ENCODE measurements at places on chromosomes 3 and 15. TPM values are rescaled to one million over a fixed set of nuclear protein-coding genes. Genes with fewer than 3 reads are reported as not detected.

WDR93 gene
- not detected for total RNA-seq

GRCh38 chr15:63469190-63469589, 35.2 kb upstream of the USP3 start:
- no peak for DNase-seq

DNA sequence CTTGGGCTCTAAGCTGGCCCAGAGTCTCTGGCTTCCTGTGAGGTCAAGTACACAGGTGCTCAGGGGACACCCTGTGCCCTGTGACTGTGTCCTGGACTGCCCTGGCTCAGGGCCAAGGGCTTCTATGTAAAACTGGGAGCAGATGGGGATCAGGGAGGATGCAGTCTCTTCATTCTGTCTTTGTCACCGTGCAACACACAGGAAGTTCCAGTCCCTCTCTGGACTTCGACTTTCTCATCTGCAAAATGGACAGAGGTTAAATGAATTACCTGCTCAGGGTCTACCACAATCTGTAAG, 61.9 kb upstream of the TLE3 start:
- DNase-seq: no peak

DNA sequence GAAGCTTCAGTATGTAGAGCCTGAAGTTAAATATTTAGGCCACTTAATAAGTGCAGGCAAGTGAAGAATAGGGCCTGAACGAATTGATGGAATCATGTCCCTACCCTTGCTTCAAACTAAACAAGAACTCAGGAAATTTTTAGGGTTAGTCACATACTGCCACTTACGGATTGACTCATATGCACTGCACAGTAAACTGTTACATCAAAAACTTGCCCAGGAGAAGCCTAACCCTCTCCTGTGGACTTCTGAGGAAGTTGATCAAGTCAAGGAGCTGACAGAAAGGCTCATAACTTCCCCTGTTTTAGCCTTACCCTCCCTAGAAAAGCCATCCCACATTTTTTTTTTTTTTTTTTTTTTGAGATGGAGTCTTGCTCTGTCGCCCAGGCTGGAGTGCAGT, 20.6 kb upstream of the KBTBD12 start:
- no peak for DNase-seq

DNA sequence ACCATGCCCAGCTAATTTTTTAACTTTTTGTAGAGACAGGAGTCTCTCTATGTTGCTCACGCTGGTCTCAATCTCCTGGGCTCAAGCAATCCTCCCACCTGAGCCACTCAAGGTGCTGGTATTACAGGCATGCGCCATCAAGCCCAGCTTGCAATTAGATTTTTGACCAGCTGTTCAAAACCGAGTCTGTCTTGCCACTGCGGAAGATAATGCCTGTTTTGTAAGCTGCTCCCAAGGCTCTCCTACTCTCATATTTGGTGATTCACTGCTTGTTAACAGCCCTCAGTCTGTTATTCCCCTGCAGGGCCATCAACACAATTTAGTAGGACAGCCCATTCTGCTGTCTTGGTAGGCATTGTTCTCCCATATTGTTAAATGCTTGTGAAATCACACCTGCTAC, 17.8 kb upstream of the MCCC1 start:
- no peak for DNase-seq

GRCh38 chr15:90400005-90400758, 12.1 kb downstream of the IQGAP1 start:
- no peak for DNase-seq

- no peak for DNase-seq
These were observed 83.5 kb downstream of the SLC25A26 start for GRCh38 chr3:66304293-66304692.

DNA sequence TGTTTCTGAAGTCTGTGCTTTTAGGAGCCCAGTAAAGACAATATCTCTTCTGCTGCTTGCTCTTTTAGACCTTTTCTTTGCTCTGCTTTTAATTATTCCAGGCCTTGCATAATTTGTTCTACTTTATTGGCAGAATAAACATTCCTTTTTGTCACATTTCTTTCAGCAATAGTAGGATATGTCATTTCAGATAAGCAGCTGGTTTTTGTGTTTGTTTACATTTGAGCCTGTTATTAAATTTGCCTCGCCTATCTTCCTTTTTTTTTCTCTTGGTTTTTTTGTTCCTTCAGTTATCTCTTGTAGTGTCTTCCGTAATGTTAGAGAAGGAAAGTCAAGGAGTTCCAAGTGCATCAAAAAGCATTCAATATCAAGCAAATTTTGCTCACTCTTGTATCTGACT, 16.4 kb downstream of the ZNF654 start:
- no peak for DNase-seq

ROBO1 gene
- 13.3 TPM for total RNA-seq

GRCh38 chr15:70761931-70762468, 1.4 kb downstream of the UACA start:
- no peak for DNase-seq

- DNase-seq: no peak
These were observed 33.4 kb downstream of the ZXDC start for GRCh38 chr3:126442094-126442855.

- no peak for DNase-seq
These were observed 295 bp downstream of the ZWILCH start for GRCh38 chr15:66505430-66505811.

DNA sequence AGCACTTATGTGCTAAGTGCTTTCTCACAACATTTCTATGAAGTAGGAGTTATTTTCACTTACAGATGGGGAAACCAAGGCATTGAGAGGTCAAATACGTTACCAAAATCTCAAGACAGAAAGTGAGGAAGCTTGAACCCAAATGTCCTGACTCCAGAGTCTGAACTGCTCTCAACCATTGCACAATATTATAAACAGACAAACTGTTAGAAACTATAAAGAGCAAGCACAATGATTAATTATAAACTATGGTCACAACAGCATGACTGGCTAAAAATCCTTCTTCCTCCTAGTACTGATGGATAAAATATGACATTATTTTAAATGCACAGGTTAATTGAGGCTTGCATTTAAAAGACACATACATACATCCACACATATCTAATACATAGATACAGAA, 77.9 kb upstream of the ASB14 start:
- DNase-seq: no peak

GOLGA8R gene
- total RNA-seq: 8.8 TPM

LMLN gene
- total RNA-seq: 1.2 TPM

DNA sequence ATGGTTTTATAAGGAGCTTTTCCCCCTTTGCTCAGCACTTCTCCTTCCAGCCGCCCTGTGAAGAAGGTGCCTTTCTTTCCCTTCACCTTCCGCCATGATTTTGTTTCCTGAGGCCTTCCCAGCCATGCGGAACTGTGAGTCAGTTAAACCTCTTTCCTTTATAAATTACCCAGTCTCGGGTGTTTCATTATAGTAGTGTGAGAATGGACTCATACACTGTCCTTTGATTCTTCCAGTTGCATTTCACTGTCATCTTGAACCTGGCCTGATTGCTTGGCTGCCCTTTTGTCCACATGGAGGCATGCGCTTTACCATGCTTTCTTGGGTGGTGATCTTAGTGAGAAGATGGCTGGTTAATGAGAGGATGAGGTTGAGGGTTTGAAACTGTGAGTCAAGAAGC, 23.2 kb downstream of the USP13 start:
- no peak for DNase-seq

DNA sequence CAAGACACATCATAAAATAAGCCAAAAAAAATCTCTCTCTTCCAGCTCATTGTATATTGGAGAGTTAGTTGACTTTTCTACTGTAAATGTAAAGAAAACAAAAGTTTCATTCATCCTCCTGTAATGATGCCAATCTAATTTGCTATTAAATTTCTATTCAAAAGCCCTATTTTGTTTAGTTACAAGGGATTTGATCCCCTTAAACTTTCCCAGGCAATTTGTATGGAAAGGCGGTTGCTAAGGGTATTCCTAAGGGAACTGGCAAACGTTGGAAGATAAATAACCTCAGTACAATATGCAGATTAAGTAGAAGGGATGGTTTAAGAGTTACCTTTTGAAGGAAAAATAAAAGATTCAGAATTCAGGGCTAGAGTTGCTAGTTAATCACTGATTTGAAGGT, 352.7 kb downstream of the TIGIT start:
- DNase-seq: no peak

DNA sequence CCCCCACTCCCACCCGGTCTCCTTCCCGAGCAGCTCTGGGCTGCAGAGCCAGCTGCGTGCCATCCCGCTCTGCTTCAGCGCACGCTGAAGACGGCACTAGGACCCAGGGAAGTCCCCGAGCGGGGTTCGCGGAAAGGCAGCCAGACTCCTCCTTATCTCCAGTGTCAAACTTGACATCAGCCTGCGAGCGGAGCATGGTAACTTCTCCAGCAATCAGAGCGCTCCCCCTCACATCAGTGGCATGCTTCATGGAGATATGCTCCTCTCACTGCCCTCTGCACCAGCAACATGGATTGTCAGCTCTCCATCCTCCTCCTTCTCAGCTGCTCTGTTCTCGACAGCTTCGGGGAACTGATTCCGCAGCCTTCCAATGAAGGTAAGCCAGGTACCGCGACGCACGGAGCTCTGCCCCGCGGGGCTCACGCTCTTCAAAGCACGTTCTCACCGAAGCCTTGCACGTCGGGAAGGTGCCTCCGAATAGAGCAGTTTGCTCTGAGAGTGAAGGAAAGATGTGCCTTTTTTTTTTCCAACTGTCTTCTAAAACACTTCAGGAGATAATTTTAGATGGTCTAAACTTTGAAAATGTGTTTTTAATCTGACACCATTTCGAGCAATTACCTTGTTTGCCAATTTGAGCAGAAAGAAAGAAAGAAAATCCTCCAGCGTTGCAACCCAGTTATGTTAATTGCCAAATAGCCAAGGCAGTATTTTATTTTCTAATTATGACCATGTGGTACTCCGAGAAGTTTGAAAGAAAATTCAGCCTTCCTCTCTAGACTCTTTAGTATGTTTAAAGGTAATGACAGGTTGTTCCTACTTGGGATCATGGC, at the start of gene EPHA3:
EPHA3 (plus strand) TSS at position 161 of the 830 bp plus-strand sequence; CDS start at position 289, 128 bp downstream.
- no peak for DNase-seq

DNA sequence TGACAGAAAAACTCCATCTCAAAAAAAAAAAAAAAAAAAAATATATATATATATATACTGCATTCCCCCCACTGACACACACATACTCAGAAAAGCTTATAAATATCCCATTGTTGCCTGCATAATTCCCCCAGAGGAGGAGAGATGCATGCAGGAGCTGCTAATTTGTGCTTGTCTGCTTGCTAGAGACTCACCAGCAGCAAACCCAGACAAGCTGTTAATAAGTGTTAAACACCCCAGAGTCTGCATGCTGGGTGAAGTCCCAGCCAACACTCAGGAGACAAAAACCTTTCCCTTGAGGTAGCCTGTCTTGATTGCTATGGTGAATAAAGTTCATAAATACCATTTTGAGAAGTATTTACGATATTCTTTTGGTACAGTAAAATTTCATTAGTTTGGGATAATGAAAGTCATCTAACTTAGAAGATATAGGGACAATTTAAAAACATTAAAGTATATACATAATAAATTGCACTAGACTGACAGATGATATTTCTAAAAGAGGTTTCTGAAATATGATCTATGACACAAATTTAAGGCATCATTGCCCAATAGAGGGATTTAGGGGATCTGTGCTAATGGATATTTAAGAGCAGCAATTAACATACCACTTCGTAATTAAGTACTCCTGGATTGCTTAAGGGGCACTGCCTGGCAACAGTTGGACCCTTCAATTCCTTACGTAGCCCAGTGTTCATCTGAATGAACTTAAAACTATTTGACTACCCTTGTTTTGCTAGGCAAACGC, 400.0 kb upstream of the C2CD4B start:
- no peak for DNase-seq

MAP6D1 gene
- total RNA-seq: 9.5 TPM
